Effector CD8-positive, alpha-beta T cell (primary cell): ENCODE measurements at places on chromosomes 12 and 14.

GRCh38 chr12:64042911-64043310 is 179.2 kb downstream of the KICS2 start:
- DNase-seq = no peak

- no peak for DNase-seq
Measured at GRCh38 chr14:51082349-51082748, 12.6 kb downstream of the TRIM9 start.

GRCh38 chr14:86521843-86522242 is 991.9 kb downstream of the FLRT2 start:
- no peak for DNase-seq

- DNase-seq = no peak
Measured at GRCh38 chr12:82458101-82458500, 99.8 kb downstream of the METTL25 start.

- DNase-seq = no peak
Measured at GRCh38 chr14:91269076-91269991, 24.8 kb upstream of the GPR68 start.

- no peak for DNase-seq
Measured at GRCh38 chr12:106687672-106688071, 86.8 kb upstream of the RIC8B start.

- DNase-seq = no peak
Measured at GRCh38 chr14:74952697-74953484, 2.5 kb downstream of the PGF start.

- no peak for DNase-seq
Measured at GRCh38 chr12:113247123-113248050, 26.1 kb downstream of the TPCN1 start.

- no peak for DNase-seq
Measured at GRCh38 chr12:171743-172676, 41.9 kb downstream of the SLC6A12 start.

GRCh38 chr12:131460520-131460919 is 250.4 kb upstream of the SFSWAP start:
- DNase-seq = no peak

- no peak for DNase-seq
Measured at GRCh38 chr12:131862994-131863710, 31.3 kb upstream of the ULK1 start.

- no peak for DNase-seq
Measured at GRCh38 chr12:89351489-89352241, 636 bp downstream of the DUSP6 start.

DNA sequence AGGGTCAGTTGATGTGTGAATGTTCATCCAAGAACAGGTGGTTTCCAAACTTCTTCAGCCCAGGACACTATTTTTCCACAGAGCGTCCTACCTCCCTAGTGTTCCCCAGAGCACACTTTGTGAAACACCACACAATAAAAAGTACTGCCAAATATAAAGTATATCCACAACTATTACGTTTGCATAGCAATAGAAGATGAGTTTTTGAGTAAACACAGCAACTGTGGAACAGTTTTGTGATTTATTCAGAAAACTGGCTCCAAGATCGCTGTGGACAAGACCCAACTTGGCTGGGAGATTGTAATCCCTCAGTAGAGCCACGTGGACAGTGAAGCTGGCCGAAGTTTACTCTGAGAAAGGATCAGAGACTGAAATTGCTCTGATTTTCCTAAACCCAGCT is 14.5 kb upstream of the MAP1LC3B2 start:
- no peak for DNase-seq

DNA sequence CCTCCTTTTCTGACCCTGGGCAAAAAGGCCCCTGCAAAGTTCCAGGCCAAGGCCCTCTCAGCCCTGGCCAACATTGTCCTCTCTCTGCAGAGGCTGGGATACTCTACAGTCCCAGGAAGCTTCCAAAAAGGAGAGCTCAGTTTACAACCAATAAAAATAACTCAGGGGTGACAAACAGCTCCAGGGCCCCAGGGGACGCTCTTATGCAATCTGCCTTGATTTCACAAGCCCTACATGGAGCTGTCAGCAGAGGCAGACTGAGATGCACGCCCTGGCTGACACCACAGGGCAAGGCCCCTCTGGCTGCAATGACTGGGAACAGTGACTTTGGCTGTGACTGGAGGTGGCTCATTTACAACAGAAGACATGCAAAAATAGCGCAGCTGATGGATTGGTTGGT is 129.0 kb upstream of the MED13L start:
- no peak for DNase-seq

DNA sequence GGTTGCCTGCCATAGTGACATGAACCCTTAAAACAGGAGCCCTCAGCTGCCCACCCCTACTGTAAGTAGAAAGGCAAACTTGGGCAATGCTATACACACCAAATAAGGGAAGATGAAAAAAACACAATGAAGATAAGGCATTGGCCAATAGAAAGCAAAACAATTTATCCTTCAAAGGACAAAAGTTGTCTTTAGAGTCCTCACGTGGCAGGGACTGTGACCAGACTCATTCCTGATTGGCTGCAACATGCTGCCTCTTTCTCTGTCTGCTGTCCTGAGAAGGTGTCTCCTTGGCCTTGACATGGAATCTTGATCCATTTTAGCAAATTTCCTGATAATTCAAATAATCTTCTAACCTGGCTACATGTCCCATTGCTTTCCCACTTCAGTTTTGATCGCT is 131.9 kb downstream of the GPR135 start:
- DNase-seq = no peak

- no peak for DNase-seq
Measured at GRCh38 chr12:26631846-26632245, 201.1 kb downstream of the ITPR2 start.

DNA sequence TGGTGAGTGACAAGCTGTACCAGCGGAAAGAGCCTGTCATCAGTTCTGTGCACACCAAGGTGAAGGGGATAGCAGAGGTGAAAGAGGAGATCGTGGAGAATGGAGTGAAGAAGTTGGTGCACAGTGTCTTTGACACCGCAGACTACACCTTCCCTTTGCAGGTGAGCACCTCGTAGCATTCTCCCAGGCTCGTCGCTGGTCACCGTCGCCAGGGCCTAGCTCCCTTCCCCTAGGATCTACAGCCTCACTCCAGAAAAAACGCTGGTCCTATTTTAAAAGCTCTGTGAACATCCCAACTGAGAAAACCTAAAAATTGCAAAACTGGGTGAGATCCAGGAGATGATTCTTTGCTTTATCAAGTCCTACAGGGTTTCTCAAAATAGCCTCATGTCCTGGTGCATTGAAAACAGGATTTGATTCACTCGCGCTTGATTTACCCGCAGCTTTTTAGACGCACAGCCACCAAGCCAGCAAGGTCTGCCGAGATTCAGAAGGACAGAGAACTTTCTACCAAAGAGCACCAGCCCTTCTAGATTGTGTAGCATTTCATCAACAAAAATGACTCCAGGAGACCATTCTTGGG is 22.2 kb downstream of the P2RX7 start:
- DNase-seq = no peak

DNA sequence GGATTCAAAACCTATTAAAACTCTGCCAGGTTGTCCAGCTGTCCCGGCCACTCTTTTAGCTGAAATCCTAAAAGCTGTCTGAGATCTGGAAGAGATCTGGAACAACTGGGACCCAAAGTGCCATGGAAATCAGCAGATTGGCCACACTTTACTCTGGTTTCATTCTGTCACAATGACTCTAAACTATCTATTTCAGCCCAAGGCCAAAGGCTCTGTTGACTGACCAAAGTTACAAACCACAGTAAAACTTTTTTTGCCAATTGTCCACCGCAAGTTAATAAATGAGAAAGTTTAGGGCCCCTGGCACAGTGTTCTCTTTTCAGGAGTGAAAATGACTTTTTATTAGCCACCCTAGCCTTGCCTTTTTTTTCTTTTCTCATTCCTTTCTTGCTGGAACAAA is 113.4 kb upstream of the CPM start:
- no peak for DNase-seq
